ENCODE measurements at places on chromosomes 7 and 10.

DNA sequence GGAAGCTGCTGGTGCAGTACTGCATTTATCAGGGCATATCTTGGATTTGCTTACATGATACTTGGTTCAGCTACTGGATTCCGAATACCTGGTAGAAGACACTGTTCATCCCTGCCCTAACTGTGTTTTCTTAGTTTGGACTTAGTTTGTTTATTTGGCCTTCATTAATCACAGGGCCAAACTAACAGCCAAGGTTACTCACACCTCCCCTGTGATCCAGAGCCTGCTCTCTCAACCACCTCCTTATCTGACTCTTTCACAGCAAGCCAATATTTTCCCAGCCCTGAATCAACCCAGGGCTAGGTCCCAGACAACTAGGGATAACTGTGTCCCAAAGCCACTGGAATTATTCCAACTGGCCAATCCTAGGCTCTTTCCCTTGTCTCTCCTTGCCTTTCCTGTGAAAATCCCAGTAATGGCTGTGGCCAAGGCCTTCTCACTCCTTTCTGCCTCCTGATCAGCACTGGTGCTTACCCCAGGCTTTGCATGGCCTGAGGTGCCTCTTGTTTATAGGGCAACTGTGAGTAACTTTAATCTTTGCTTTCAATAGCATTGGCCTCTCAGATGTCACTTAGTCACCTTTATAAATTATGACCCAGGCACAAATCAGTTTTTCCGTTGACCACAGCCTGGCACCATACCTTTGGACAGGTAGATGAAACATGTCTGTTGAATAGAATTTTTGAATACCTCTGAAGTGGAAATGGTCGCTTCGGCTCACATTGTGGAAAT, 9.3 kb upstream of the JCAD start:
- DNase-seq = no peak

GRCh38 chr7:66356277-66356721, 151.2 kb downstream of the TPST1 start:
- DNase-seq = no peak

DNA sequence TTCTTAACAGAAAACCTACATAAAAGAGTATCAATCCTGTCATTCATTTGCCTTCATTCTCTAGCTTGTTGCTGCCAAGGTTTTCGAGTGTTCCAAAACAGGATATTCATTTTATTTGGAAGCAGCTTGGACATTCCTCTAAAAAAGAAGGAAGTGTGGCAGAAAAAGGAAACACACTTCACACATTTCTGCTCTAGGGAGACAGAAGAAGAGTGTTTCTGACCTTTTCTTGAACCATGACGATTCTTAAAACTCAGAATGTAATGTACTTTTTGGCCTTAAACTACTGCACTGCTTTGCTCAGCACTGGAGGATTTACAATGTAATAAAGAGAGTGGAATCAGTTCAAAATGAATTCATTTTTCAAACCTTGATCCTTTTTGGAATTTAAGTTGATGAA, 81.3 kb downstream of the SEMA3A start:
- DNase-seq = no peak

DNA sequence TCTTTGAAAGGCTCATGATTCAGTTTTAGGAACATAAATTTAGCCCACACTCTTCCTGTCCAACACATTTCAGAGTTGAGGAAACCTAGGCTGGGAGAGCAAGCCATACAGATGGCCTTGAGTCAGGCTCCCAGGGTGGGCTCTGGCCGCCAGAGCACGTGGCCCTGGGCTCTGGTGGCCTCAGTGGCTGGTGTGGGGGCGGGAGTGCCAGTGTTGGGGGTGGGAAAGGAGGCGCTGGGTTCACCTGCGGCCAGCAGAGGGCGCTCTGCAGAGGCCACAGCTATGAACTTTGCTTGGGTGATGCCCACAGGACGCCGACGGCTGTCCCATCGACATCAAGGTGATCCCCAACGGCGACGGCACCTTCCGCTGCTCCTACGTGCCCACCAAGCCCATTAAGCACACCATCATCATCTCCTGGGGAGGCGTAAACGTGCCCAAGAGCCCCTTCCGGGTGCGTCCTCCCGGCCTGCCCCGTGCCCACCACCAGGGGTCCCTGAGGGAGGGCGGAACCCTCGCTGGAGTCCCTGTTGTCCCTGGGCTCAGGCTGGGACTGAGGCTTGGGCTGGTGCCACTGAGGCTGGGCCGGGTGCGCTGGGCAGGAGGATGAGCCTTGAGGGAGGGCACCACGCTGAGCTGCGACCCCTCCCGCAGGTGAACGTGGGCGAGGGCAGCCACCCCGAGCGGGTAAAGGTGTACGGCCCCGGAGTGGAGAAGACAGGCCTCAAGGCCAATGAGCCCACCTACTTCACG, 11.9 kb downstream of the FLNC start:
- peak; percentile 87 for DNase-seq

- DNase-seq = no peak
Observed at GRCh38 chr10:34526186-34526585, 288.9 kb downstream of the PARD3 start.

DNA sequence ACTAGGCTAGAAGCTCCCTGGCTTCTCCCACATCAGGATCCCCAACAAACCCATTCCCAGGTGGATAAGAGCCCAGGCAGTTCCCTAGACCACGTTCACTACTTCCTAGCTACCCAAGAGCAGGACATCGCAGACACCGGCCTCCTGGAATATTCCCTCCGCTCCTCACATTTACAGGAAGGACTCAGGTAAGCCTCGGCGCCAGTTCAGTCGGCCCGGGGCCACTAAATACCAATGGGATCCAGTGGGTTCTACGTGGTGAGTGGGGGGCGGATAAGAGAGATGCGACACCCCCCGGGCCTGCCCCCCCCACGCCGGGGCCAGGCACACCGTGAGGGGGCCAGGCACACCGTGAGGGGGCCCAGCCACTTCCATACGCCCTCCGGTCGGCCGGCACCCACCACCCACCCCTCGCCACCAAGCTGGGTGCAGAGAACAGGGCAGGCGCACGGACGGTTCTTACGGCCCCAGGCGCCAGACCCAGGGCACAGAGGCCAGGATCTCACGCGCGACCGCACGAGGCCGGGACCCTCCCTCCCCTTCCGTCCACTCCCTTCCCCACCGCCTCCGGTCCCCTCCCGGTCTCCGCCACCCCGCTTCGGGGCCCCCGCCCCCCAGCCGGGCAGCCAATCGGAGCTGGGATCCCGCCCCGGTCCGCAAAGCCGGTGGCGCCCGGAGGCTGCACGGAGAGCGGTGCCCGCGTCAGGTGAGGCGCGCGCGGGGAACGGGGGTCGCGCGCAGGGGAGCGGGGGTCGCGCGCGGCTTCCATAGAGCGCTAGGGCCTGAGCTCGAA, at the start of gene BLVRA:
BLVRA (plus strand) TSS at position 652 of the 793 bp plus-strand sequence. CDS start 12,479 bp downstream, outside the sequence.
- DNase-seq = peak; percentile 100

DNA sequence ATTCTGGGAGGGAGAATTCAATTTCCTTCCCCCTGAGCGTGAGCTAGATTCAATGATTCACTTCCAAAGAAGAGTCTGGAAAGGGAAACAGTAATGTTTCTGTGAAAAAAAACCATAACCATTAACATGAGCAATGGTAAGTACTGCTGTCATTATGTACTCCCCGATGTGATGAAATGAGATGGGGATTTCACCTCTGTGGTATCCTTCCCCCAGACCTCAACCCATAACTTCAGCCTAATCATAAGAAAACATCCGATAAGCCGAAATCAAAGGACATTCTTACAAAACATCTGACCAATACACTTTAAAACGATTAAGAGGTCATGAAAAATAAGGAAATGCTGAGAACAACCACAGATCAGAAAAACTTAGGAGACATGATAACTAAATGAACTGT, 27.2 kb downstream of the EZH2 start:
- no peak for DNase-seq

DNA sequence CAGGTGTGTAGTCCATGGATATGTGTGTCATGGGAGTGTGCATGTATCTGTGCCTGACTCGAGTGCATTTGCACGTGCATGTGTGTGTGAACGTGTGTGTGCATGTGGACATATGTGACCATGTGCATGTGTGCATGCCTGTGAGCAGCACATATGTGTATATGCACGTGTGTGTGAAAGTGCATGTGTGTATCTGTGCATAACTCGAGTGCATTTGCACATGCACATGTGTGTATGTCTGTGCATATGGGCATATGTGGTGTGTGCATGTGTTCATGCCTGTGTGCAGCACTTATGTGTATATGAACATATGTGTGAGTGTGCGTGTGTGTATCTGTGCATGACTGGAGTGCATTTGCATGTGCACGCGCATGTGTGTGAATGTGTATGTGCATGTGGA, 35.2 kb upstream of the GNA12 start:
- no peak for DNase-seq

- no peak for DNase-seq
Observed at GRCh38 chr10:21057436-21057835, 160.3 kb upstream of the NEBL start.

- DNase-seq = no peak
Observed at GRCh38 chr7:20190560-20191390, 26.4 kb downstream of the MACC1 start.

GRCh38 chr10:10222304-10222841, 795.3 kb upstream of the CELF2 start:
- DNase-seq = no peak

DNA sequence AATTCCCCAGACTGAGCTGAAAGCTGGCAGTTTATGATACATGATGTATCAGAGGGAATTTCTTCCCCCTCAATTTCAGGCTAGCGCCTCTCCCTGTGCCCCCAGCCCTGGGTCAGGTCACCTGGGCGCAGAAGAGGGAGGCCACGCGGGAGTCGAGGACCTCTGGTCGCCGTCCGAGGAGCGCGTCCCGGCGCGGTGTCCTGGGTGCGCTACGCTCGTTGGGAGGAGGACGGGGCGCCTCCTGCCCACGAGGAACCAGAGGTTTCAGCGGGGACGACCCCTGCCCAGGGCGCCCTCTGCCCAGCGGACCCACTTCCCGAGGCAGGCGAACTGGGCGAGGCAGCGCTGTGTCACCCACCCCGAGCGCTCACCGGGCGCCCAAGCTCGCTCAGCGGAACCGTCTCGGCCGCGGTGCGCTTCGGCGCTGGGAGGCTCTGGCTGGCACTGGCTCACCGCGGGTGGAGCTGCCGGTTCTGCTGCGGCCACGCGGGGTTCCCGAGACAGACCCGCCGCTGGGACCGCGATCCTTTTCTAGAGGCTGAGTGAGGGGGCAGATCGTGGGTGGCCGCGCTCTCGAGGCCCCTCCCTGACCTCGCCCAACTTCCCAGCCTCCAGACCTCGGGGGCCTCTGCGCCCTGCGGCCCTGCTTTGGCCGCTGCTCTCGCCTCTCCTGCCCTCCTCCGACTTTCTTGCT, at the start of gene FAM237B:
FAM237B (minus strand) TSS at position 504 of the 694 bp plus-strand sequence. CDS start 1,556 bp downstream, outside the sequence.
- DNase-seq = peak; percentile 84

GRCh38 chr10:10492420-10492819, 525.3 kb upstream of the CELF2 start:
- DNase-seq = no peak

- DNase-seq = no peak
Observed at GRCh38 chr7:142832417-142832816, 22.5 kb upstream of the EPHB6 start.

- DNase-seq = no peak
Observed at GRCh38 chr7:78967046-78967445, 486.4 kb downstream of the MAGI2 start.

DNA sequence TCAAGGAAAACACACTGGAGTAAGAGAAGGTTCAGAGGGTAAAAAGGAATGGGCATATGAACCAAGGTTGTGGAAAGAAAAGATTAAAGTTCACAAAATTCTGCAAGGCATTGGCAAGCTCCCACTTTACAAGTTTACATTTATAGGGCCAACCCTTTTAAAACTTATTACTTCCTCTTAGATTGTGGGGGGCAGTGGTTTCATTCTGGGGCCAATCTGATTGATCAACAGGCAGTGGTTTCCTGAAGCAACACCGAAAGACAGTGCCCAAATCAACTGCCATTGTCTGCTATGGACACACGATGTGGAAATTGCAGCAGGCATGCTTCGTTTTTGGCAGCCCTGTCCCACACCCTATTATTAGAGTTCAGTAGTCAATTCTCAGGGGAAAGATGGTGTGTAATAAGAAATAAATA, 154.0 kb downstream of the SGMS1 start:
- no peak for DNase-seq

All from SK-N-SH (cell line).